LoVo (cell line): ENCODE measurements at places on chromosomes 13 and 19.

GRCh38 chr19:45917421-45918091 lies 3.0 kb upstream of the NANOS2 start:
- no peak for DNase-seq

DNA sequence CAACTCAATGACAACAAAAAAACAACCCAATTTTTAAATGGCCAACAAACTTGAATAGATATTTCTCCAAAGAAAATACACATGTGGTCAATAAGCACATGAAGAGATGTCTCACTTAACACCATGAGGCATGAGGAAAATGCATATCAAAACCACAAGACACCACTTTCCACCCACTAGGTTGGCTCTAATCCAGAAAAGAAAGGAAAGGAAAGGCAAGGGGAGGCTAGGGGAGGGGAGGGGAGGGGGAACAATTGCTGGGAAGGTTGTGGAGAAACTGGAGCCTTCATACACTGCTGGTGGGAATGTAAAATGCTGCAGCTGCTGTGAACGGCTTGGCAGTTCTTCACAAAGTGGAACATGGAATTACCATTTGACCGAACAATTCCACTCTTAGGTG lies 854.3 kb downstream of the UQCRFS1 start:
- DNase-seq, result no peak

DNA sequence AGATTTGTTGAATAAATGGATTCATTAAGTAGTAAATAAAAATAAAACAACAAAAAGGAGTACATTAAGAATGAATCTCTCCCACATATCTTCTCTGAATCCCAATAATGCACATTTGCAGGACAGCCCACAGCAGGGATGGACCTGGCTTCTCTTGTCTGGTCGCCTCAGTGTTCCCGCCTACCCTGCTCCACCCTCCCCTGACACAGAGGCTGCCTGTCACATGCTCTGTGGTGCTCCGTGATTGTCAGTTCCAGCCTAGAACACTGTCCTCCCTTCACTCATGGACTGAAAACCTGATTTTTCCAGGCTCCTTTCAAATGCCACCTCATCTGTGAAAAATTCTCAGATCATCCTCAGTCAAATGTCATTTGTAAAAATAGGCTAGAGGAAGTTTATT lies 94.5 kb upstream of the GPR12 start:
- no peak for DNase-seq

GRCh38 chr13:110690516-110690915 lies 15.4 kb downstream of the CARS2 start:
- DNase-seq, result no peak

DNA sequence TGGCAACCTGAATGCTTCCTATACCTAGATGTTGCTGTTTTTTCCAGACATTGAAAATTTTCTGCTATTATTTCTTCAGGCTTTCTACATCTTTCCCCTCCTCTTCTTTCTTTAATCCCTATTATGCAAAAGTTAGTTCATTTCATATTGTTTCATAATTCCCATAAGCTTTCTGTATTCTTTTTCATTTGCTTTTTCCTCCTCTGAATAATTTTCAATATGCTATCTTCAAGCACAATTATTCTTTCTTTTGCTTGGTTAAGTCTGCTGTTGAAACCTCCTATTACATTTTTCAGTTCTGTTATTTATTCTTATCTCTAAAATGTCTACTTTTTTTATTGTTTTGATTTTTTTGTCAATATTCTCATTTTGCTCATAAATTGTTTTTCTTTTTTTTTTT lies 947.1 kb upstream of the MIR17HG start:
- DNase-seq, result no peak

GRCh38 chr19:51901860-51902259 lies 3.0 kb downstream of the ZNF649 start:
- no peak for DNase-seq

DNA sequence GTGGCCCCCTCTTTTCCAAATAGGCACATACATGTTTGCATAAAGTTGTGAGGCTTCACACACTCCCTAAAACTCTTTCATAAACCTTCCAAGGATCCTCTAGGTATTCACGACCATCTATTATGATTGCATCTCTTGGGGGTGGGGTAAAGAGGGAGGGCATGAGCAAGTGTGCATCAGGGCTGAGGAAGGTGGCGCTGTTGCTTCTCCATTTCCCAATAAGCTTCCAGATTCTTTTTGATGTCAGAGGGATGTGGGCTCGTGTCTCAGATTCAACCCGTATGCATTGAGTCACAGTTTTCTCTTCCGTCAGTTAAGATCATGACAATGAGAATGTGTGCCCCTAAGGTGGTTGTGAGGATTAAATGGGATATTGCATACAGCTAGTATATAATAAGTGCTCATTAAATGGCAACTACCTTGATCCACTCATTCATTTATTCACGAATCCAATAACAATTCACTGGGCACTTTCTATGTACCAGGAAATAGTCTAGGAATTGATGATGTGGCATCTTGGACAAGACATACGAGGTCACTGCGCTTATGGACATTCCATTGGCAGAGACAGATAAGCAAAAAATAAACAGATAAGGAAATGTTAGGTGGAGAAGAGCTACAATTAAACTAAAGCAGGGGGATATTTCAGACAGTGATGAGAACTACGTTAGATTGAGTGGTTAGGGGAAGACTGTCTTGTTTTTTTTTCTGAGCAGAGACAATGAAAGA lies 10.3 kb downstream of the CYP2B6 start:
- no peak for DNase-seq

- peak; percentile 70 for DNase-seq
Measured at GRCh38 chr19:8578642-8579265, 1.5 kb upstream of the MYO1F start.

GRCh38 chr19:48511800-48512503 lies at the start of gene LMTK3:
TSS of gene LMTK3 (minus strand) at chr19:48511835. CDS start at chr19:48511576, 259 bp downstream.
- no peak for DNase-seq

- DNase-seq, result no peak
Measured at GRCh38 chr19:53079313-53079924, 23.8 kb downstream of the ZNF160 start.

DNA sequence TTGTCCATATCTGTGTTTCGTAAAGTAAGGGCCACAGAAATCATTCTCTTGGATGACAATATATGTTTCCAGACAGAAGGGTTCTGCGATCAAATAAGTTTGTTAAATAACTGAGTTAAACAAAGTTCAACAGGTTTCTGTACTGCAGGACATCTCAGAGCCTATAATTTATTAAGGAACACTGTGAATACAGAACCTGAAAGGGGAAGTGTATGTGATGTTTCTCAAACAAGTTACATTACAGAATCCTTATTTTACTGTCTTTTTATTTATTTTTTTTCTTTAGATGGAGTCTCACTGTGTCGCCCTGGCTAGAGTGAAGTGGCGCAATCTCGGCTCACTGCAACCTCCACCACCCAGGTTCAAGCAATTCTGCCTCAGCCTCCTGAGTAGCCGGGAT lies 55.4 kb upstream of the GTF2F2 start:
- DNase-seq, result no peak

- peak; percentile 49 for DNase-seq
Measured at GRCh38 chr19:571566-571974, 826 bp upstream of the BSG start.

GRCh38 chr13:33352041-33352440 lies 66.5 kb upstream of the STARD13 start:
- DNase-seq, result no peak

DNA sequence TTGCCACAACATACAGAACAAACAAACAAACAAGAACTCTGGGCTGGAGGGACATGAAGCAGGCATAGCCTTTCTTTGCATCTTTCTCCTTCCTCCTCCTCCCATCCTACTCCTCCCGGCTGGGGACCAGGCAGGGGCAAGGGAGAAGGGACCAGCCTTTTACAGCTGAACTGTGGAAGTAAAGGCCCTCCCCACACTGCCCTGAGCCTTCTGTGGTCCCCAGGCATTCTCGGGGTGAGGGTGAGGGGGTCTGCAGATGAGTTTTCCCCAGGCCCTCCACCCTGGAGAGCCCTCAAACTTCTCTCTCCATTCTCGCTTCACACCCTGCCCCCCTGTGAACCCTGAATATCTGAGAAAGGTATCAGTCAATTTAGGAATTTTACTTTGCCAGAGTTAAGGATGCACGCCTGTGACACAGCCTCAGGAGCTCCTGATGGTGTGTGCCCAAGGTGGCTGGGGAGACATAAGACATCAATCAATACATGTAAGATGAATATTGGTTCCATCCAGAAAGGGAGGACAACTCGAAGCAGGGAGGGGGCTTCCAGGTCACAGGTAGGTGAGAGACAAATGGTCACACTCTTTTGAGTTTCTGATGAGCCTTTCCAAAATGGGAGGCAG lies 170.9 kb downstream of the COL4A1 start:
- DNase-seq, result no peak

GRCh38 chr19:32313569-32314265 lies 31.7 kb upstream of the ZNF507 start:
- DNase-seq, result no peak

DNA sequence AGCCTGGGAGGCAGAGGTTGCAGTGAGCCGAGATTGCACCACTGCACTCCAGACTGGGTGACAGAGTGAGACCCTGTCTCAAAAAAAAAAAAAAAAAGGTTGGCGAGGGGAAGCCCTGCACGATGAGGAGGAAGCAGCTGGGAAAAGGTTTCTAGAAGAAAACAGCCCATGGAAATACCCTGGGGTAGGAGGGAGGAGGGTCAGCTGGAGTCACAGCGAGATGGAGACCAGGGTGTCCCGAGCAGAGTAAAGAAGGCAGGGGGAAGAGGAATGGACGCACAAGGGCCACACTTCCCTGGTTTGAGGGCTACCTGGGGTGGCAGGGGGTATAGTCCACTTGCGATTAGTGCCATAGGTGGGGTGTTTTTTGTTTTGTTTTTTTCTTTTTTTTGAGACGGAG lies 6.4 kb downstream of the KANK3 start:
- DNase-seq, result no peak

DNA sequence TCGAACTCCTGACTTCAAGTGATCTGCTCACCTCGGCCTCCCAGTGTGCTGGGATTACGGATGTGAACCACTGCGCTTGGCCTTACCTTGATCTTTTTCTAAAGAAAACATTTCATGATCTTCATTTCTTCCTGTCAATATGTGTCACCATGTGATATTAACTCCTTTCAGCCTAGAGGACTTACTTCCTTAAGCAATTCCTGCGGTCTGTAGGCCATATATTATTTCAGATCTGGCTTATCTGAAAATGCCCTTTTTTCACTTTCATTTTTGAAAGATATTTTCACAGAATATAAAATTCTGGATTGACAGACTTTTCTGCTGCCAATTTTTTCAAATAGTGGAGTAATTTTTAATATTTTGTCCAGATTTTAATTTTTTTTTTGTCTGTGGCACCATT lies 2.0 kb upstream of the GPR32 start:
- no peak for DNase-seq

DNA sequence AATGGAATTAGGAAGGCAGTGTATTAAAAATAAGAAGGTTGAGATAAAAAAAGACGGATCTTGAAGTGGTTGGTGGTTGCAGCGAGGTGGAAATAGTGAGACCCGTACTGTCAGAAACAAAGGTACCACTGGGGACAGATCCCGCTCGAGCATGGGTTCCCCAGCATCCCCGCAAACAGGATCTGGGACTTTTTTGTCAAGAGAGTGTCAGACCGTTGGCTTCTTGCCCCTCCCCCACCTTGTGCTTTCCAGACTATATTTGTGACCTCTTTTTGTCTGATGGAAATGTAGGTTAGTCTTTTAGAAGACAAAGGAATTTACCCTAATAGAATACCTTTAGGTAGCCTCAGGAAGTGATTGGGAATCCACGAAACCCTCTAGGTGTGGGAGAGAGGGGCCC lies 4.2 kb downstream of the GATAD2A start:
- no peak for DNase-seq

DNA sequence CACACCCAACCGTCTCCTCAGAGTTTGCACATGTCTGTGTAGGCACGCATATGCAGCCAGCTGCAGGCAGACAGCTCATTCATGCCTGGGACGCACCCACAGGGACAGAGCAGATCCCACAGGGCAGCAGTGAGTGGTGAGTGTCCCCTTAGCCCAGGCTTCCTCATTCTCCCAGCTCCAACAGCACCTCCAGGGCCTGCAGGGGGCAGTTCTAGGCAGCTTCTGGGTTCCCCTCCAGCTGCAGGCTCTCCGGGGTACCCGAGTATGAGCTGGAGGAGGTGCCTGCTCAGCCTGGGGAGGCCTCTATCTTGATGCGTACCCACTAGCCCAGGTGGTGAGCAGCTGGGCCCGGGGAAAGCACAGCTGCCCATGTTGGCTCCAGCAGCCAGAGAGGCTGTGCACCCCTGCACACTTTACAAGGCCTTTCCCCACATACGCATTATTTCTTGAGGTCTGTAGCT lies 1.3 kb upstream of the SHANK1 start:
- DNase-seq, result no peak

DNA sequence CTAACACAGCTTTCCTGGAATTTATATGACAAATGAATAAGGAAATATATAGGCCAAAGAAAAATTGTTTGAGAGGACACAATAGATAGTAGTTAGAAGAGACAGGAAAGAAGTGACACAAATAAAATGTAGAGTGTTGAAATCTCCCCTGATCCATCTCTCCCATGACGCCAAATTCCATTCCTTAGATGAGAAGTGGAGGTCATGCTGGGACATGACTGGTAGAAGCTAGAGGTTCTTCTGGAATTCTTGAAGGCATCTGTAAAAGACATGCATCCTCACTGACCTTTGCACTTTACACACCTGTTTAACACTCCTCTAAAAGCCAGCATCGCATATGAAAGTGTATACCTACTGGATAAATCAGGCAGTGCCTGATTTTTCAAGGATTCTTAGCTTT lies 67.8 kb downstream of the DGKH start:
- DNase-seq, result no peak

- no peak for DNase-seq
Measured at GRCh38 chr13:62049992-62050391, 634.3 kb upstream of the PCDH20 start.

DNA sequence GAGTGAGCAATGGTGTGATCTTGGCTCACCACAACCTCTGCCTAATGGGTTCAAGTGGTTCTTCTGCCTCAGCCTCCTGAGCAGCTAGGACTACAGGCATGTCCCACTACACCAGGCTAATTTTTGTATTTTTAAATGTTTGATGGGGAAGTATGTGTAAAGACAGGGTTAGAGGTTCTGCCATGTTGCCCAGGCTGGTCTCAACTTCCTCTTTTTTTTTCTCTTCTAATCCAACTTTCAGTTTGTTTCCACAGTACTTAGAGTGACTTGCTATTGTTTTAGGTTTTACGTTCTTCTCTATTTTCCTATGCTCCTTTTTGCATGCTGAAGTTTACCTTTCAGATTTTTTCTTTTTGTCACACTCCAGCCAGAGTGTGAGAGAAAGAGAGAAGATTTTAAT lies 1433.0 kb downstream of the UQCRFS1 start:
- DNase-seq, result no peak
